ENCODE measurements at places on chromosomes 1 and 21. TPM values are rescaled to one million over a fixed set of nuclear protein-coding genes. Genes with fewer than 3 reads are reported as not detected.

GRCh38 chr1:105894006-105894405, 1162.5 kb upstream of the PRMT6 start:
- no peaks in the 10 kb centered on the region for H3K4me1 ChIP-seq
- no peaks in the 10 kb centered on the region for H3K36me3 ChIP-seq
- no peak overlapping the region for H3K4me3 ChIP-seq
- no peaks in the 10 kb centered on the region for H3K27me3 ChIP-seq
- no peak for DNase-seq

- no peaks in the 10 kb centered on the region for H3K27me3 ChIP-seq
- H3K4me3 ChIP-seq = no peak overlapping the region
- peaks cover 16% of the 10 kb centered on the region for H3K4me1 ChIP-seq
- no peak overlapping the region for H3K27ac ChIP-seq
Observed at GRCh38 chr1:192559115-192560006, 16.2 kb upstream of the RGS1 start.

TAS1R1 gene
- not detected for total RNA-seq

GPR25 gene
- total RNA-seq = 0.91 TPM

DNA sequence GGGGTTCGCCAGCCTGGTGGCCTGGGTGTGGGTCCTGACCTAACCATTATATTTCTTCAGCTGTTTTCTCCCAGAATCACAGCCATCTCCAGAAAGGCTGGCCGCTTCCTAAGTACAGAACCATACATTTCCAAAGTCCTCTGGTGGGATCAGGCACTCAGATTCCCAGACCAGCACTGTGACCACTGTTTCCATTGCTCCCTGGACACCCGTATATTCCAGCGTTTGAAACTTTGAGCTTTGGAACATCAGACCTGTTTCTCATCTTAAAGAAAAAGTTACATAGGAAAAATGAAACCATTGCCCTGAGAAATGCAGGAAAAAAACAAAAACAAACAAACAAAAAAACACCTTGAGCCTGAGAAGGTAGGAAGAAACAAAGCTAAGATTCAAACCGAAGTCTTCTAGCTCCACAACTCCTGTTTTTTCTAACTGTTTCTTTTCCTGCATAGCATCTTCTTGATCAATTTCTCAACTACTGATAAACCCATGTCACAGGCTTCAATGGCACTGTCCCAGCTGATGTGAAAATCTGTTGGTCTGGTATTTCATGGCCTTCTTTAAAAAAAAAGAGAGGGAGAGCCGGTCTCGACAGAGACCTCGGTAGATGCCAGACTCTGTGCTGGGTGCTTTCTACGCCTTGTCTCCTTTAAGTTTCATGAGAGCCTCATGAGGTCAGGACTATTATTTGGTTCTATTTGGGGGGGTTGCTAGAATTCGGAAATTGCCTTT, 221.3 kb downstream of the TOMM20 start:
- DNase-seq = no peak
- H3K4me3 ChIP-seq = no peak overlapping the region
- peaks cover 17% of the 10 kb centered on the region for H3K4me1 ChIP-seq
- H3K27me3 ChIP-seq = no peaks in the 10 kb centered on the region
- H3K36me3 ChIP-seq = no peaks in the 10 kb centered on the region
- no peak overlapping the region for H3K27ac ChIP-seq

DNA sequence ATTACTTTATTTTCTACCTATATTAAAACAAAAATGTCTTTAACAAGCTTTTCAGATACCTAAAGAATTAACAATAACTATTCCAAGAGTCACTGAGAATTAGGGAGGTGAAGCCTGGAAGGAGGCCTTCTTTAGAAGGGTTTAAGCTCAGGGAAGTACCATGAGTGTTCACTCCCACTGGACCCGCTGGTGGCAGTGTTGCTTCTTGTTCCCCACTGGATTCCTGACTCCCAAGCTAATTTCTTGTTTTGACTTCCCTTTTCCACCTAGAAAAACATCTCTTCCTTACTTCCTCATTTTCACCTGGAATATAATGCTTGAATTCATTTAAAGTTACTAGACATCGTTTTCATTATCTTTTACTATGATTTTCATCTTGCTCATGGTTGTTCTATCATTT, 264.2 kb downstream of the HMCN1 start:
- no peak for DNase-seq
- no peaks in the 10 kb centered on the region for H3K36me3 ChIP-seq
- no peak overlapping the region for H3K4me3 ChIP-seq
- H3K27ac ChIP-seq = no peak overlapping the region

DNA sequence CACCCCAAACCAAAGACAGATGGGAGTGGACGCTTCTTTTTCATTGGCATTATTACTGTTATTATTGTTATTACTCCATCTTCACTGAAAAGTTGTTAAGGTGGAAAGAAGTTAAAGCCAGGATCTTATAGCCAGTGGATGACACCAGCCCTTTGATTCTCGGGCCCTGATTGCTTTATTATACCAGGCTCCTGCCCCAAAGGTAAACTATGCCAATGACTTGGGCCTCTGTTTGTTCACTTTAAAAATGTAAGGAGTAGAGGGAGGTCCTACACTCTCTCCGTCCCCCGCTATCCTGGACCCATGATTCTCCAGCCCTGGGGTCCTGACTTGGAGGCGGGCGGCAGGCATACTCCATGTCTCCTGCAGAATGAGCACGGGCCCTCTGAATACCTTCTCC, 106.8 kb downstream of the TOMM20 start:
- H3K27ac ChIP-seq = peak overlapping the region; percentile 50
- no peak overlapping the region for H3K4me3 ChIP-seq
- H3K36me3 ChIP-seq = peaks cover 12% of the 10 kb centered on the region

GRCh38 chr1:78377356-78377928, 113.3 kb upstream of the PTGFR start:
- H3K36me3 ChIP-seq = no peaks in the 10 kb centered on the region
- DNase-seq = no peak
- no peaks in the 10 kb centered on the region for H3K4me1 ChIP-seq

- no peak for DNase-seq
- H3K4me3 ChIP-seq = no peak overlapping the region
- peaks cover 2% of the 10 kb centered on the region for H3K4me1 ChIP-seq
- H3K36me3 ChIP-seq = no peaks in the 10 kb centered on the region
Observed at GRCh38 chr1:63916485-63917360, 142.9 kb downstream of the ROR1 start.

DNA sequence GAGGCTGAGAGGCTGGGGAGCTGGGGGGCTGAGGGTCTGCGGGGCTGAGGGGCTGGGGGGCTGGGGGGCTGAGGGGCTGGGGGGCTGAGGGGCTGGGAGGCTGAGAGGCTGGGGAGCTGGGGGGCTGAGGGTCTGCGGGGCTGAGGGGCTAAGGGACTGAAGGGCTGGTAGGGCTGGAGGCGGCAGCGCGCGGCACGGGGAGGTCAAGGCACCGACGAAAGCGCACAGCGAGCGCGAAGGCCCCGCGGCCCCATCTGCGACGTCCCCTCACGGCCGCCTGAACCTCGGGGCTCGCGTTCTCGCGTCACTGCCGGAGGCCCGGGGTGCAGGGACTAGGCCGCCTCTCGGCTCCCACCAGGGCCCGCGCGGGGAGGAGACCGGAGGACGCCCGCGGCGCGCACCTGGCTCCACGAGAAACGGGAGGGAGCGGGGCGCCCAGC, 356 bp downstream of the INTS11 start:
- no peak for DNase-seq
- peak overlapping the region; percentile 93 for H3K4me3 ChIP-seq
- H3K27me3 ChIP-seq = no peaks in the 10 kb centered on the region
- peaks cover 15% of the 10 kb centered on the region for H3K4me1 ChIP-seq
- peak overlapping the region; percentile 65 for H3K27ac ChIP-seq
